Stimulated activated naive CD8-positive, alpha-beta T cell treated with anti-CD3 and anti-CD28 coated beads, Interleukin-15, amount 100 ng/mL, for 72 hours (primary cell): ENCODE measurements at places on chromosomes 12 and 14.
A peak's percentile ranks its signal among the peaks of the same experiment; 100 is the strongest.

GRCh38 chr14:90924621-90925340, 108.6 kb upstream of the TTC7B start:
- DNase-seq: no peak

GRCh38 chr12:57626921-57627445, 6.0 kb downstream of the B4GALNT1 start:
- peak; percentile 7 for DNase-seq

DNA sequence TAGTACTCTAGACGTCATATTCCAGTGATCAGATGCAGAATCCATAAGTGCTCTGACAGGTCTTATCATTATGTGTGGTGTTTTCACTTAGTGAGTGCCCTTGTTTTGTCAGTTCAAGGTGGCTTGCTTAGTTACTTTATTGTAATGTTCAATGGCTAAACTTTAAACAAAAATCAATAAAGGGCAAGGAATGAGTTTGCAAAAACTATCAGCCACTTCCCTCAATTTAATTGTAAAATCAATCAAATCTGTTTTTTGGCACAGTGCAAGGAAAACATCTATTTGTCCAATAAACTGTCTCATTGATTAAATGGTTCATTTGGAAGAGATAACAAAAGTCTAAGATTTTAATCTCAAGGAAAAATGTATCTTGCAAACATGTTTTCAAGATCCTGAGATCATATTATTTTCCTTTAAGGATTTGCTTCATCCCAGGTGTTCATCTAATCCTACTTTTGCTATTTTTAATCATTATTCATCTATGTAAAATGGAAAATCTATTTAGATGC, 59.6 kb upstream of the EEA1 start:
- DNase-seq: no peak

GRCh38 chr14:85572845-85573244, 42.9 kb downstream of the FLRT2 start:
- DNase-seq: no peak

DNA sequence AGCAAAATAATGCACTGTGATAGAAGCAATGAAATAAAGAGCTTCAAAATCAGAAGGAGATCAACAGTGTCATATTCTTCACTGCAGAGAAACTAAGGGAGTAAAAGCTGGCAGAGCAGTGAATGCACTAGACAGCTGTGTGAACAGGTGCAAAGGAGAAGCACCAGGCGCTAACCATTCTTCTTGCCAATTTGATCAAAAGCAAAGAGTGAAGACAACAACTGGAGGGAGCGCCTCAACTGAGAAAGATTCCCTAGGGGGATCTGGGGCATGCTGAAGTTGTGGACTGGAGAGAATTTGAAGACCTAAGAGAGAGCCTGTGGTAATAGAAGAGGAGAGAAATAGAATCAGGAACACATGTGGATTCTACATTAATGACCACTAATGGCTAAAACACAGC, 50.4 kb upstream of the OVCH1 start:
- DNase-seq: no peak

GRCh38 chr12:59055204-59055860, 135.0 kb upstream of the LRIG3 start:
- DNase-seq: no peak

DNA sequence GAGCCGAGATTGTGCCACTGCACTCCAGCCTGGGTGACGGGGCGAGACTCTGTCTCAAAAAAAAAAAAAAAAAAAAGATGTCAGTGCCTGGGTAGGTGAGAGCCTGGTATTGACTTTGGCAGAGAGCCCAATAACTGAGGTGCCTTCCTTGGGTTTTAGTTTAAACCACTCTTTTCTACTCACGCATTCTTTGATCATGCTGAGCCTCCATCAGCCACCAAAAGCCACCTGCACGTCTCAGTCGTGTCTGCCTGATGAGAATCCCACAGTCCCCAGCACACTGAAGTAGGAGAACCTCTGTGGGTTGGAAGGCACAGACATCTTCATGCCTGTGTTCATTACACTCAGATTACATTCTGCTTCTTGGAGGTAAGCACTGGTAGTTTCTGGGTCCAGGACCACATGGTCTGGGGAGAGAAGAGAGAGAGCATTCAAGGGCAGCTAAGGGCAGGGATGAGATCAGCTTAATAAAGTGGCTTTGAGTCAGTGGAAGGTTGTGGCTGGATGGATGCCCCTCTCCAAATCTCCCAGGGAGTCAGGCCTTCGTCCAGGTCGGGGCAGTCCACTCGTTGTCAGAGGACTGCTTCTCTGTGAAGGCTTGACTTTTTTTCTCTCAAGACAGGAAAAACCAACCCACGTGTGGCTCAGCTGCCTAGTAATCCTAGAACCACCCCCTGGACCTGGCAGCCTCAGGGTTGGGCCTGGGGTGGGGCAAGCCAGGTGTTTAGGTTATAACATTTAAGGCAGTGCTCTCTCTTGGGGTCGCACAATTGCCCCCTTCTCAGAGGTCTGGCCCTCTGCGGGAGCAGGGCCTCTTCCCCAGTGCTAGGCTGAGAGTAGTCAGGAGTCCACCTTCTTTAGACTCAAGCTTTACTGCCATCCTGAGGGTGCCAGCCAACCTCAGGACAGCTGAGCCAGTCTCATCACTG, 32.6 kb upstream of the MAX start:
- no peak for DNase-seq

GRCh38 chr14:78254911-78255461, 84.8 kb downstream of the NRXN3 start:
- DNase-seq: peak; percentile 54

- DNase-seq: no peak
These were observed 494.4 kb upstream of the RGS6 start for GRCh38 chr14:71437870-71438269.

GRCh38 chr12:132364348-132364902, 35.0 kb upstream of the GALNT9 start:
- no peak for DNase-seq

DNA sequence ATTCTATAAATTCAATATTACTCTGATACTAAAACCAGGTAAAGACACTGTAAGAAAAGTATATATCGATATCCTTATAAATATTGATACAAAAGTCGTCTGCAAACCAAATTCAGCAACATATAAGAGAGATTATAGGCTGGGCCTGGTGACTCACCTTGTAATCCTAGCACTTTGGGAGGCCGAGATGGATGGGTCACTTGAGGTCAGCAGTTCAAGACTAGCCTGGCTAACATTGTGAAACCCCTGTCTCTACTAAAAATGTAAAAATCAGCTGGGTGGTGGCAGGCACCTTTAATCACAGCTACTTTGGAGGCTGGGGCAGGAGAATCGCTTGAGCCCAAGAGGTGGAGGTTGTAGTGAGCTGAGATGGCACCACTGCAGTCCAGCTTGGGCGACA, 13.5 kb upstream of the TUBA1C start:
- no peak for DNase-seq

DNA sequence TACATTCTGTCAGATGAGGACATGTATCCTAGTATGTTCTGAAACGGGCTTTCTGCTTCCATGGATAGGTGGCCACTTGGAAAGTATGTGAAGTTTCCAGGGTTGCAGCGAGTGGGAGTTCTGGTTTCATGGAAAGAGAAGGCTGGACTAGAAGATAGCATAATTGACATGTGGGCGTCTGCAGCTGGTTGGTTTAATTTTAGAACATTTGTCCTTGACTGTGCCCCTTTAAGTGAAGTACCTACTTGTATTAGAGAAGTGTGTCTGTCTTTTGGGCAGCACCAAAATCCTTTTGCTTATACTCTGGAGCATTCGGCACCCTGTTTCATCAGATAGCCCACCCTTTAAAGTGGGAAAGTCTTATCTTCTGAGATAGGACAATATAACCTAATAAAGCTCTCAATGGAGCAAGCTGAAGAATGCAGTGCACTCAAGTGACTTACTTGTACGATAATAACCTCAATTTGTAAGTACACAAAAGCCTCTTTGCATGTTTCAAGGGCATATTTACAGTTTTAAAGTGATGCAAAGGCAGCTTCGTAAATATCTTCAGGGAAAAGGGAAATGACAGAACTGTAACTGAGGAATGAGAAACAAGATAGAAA, 35.2 kb downstream of the NTN4 start:
- DNase-seq: no peak

DNA sequence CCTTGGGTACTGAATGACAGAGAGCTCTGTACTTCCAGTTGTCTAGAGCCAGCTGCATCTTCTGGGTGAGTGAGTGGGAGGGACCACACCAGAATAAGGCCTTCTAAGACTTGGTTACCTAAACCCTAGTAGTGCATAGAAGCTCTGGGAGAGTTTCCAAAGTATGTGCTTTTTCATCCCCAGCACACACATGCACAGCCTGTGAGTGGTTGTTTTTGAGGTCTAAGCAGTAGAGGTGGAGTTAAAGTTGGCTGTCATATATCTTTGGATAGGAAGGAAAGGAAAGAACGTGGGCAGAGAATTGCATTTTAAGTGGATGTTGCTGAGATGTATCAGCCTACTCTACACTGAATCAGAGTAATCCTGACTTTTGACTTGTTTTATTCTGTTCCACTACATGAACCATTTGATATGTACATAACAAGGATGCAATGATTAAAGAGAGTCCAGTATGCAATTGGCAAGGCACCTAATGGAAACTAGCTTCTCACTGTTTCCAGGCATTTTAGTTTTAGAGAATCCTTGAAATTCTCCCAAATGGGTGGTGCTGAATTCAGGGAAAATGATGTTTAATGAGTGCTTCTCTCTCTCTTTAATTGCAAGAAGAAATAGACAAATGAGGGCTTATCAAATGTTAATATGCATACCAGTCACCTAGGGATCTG, 51.8 kb upstream of the PRICKLE1 start:
- no peak for DNase-seq

- DNase-seq: no peak
These were observed 201.0 kb downstream of the KTN1 start for GRCh38 chr14:55781046-55781445.

GRCh38 chr12:124593176-124593575, 25.8 kb upstream of the NCOR2 start:
- no peak for DNase-seq

GRCh38 chr12:77842430-77842829, 11.7 kb downstream of the NAV3 start:
- no peak for DNase-seq

DNA sequence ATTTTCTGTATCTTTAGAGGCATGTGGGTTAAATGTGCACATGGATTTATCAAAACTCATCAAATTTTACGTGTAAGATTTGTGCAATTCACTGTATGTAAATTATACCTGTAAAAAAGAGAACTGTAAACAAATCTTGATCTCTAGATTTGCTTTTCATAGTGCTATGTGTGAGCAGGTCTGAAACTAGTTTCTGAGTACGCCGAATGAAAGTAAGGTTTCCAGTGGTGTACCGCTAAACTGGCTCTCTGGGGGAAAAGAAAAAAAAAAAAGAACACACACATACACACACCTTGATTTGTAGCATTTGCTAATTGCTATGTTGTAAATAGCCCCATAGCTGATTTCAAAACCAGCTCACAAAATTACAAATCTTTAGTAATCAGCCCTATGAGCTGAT, 8.6 kb upstream of the SLC41A2 start:
- DNase-seq: no peak

DNA sequence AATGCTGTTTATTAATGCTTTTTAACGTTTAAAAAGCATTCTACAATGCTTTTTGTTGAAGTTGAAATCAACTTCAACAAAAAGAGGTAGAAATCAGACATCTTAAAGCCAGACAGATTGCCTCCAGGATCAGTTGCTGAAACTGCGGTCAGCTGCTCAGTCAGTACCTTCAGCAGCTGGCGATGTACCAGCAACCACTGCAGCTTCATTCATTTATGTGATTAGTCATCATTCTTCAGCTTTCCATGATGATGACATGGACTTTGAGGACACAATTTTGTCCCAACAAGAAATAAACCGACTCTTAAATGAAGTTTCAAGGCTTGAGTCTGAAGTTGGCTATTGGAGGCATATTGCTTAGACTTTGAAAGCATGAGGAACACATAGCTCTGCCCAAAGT, 31.5 kb upstream of the NUAK1 start:
- no peak for DNase-seq

- DNase-seq: no peak
These were observed 15.9 kb downstream of the GALNT8 start for GRCh38 chr12:4736091-4736490.

- no peak for DNase-seq
These were observed 45.8 kb upstream of the NCOR2 start for GRCh38 chr12:124613151-124613585.
